Memory B cell (primary cell): ENCODE measurements at places on chromosomes 2 and 18.
A peak's percentile ranks its signal among the peaks of the same experiment; 100 is the strongest.

DNA sequence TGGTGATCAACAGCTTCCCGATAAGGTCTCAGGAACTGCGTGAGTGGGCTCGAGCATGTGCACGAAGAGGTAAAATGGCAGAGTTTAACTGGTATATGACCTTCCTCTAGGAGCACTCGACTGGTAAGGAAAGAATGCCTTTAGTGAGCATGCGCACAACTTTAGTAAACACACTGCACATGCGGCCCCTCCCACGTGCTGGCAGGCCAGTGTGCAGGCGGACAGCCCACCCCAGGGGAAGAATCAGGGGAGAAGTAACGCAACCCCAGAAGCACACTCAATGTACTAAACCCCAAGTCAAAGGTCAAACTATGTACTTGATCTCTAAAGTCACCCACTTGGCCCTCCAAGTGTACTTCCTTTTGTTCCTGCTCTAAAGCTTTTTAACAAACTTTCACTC is 28.7 kb upstream of the SLC25A52 start:
- DNase-seq = no peak

DNA sequence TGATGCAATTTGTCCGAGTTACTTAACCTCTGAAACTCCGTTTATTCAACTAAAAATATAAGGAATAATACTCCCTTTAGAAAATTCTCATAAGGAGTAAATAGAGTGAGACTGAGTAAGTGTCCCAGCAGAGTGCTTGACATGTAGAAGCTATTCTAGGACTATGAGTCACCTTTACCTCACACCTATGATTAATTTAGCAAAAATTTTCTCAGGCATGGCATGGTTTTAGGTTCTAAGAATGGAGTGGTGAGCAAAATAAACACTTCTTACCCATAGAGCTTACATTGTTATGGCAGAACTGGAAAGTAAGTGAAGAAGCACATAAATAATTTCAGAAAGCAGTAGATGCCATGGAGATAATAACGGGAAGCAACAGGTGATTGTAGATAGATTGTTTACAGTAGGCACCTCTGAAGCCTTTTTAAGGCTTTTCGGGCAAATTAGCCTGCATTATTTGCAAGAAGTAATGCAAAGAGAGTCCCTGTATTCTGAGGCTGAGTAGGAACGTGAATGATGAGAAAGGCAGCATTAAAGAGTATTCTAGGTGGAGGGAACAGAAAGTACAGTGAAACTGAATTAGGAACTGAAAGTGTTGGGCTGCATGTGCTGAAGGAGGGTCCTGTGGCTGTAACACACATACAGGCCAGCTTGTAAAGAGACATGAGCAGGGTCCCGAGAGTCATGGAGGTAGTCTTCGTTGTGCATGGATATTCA is 209.2 kb downstream of the ZNF407 start:
- no peak for DNase-seq

- no peak for DNase-seq
Observed at GRCh38 chr2:29113891-29114321, 1.3 kb upstream of the CLIP4 start.

- no peak for DNase-seq
Observed at GRCh38 chr2:119730671-119731177, 29.0 kb upstream of the PTPN4 start.

GRCh38 chr18:11883153-11883552 is 25.0 kb downstream of the MPPE1 start:
- DNase-seq = peak; percentile 59

DNA sequence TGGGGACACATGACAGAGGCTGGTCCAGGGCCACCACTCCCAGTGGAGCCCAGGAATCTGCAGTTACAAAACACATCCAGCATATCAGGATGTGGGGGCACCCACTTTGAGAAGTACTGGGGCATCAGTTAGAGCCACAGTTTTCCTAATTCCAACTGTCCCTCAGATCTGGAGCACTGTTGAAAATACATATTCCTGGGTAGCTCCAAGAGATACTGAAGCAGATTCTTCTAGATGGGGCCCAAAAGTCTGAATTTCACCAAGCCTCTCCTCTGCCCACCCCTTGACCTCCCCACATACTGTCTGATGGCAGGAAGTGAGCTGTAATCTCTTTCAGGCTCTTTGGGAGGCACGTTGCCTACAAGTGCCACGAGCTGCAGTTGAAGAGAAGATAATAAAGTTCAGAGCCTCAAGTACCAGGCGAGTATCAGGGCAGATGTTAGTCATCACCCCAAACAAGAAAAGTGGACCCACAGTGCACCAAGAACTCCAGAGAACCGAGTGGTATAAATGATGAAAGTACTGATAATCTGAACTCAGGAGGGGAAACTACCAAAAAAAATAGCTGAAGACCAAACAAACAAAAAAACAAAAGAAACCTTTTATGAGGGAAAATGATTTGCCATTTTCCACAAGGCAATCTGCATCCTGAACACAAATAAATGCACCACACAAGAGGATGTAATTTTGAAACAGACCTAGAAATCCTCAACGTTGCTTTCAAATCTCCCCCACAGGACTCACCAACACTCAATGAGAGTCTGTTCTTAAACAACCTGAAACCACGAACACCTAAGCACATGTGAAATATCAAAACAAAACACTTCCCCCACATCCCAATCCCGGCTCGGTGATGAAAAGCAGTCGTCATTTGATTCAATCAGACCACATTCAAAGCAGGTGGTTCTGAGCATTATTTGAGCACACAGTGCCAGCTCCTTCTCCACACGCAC is 98.7 kb downstream of the TCF4 start:
- peak; percentile 30 for DNase-seq

DNA sequence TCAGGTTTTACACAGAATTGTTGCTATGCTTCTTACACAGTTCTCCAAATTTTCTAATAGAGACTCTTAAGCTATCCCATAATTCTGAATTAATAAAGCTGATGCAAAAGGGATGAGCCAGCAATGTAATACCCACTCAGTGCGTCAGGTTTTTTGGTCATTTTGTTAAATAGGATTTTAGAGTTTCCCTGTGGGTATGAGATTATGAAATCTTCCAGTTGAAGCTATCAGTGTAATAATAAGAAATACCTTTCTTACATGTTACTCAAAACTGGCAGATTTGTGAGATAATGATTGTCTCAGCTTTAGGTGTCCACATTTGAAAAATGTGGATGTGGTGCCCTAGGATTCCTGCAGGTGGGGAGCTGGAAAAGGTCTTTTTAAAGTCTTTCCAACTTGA is 44.5 kb downstream of the SOCS6 start:
- no peak for DNase-seq

GRCh38 chr18:2654928-2655177 is 673 bp upstream of the SMCHD1 start:
- peak; percentile 90 for DNase-seq

- no peak for DNase-seq
Observed at GRCh38 chr2:209322905-209323512, 100.8 kb upstream of the MAP2 start.

DNA sequence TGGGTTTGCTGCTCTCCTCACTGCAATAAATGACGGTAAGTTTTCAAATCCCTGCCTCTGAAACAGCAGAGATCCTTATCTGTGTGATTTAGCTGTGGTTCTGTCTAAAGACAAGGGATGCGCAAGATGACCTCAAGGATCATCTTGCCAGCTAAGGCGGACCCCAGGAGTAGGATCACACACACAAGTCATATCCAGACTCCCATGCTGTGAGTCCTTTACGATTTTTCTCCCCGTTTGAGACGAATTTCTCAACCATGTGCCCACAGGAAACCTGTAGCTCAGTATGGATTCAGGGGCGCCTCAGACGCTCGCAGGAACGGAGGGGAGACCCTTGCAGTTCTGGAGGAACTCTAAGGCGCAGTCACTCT is 11.1 kb upstream of the DCTN1 start:
- DNase-seq = no peak

GRCh38 chr2:239502430-239503186 is 101.8 kb upstream of the HDAC4 start:
- no peak for DNase-seq

GRCh38 chr2:189222468-189223105 is 43.0 kb upstream of the COL5A2 start:
- no peak for DNase-seq

DNA sequence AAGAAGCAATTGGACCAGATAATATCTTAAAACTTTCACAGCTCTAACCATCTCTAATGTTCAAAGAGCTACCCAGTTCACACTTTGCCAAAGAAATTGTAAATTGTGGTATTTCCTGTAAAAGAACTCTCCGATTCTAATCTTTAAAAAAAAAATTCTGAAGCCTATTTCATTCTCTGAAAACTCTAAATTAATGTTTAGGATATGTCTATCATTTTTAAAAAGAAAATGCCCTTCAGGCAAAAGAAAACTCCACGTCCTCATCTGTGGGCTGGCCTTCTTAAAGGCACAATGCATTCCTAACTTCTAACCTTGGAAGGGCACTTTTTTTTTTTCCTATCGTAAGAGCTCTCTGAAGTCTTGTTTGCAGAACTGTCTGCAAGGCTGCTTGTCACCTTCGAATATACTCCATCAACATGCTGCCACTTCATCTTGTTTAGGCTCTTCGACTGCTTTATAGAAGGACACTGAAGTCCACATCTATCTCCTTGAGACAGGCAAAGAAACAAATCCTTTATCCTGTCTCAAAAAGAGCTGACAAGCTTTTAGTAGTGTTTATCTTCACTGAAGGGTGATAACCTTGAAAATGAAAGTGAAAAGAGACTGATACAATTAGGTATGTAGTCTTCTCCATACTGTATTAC is 124.3 kb upstream of the SLC39A10 start:
- peak; percentile 9 for DNase-seq

DNA sequence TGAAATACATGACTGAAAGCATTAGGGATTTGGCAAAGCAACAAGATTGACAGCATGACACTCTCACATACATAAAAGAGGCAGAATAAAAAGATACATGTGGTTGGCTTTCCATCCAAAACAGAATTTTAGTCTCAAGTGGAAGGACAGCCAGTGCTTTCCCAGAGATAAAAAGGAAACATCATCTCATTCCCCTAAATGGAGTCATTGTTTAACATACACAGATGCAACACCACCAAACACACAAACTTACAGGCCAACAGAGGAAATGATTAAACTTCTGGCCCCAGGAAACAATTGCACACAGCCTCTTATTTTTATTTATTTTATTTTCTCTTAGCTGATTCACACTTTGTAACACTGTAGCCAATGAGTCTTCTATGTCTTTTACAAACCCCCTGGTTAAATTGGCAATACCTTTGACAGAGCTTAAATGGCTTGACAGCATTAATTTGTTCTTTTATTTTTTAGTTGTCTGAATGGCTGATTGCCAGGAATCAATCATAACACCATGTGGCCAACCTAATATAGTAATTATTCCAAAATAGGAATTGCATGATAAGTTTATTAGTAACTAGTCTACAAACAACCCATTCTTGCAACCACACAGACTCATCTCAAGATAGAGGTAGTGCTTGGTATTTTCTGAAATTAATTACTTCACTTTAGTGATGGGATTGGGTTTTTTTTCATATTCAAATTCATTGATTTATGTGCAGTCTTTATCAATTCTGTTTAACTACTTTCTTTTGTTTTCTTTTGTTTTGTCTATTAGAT is 190.5 kb downstream of the RND3 start:
- DNase-seq = no peak

- DNase-seq = no peak
Observed at GRCh38 chr2:25420820-25421237, 79.1 kb upstream of the DNMT3A start.

DNA sequence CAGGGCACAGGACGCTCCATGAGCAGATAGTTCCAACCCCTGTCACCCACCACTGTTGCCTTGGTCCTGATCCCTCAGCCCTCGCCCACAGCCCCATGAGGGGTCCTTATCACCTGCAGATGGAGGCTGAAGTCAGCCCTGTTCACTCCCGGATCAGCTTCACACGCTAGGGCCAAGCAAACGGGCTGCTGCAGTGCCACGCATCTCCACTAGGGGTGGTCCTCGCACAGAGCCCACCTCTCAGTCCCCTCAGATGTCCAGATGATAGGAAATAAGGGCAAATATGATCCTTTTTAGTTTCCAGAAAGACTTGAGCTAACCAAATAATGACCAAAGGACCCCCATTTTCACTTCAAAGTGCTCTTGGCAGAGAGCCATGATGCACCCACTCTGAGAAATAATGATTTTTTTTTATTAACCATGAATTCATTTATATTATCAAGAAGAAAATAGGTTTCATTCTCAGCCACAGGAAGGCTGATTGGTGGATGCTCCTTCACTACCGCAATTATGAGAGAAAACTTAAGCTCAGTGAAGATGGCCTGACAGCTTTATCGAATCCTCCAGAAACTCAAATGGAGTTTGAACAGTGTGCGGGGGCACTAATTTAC is 71.9 kb upstream of the KLHL29 start:
- no peak for DNase-seq

GRCh38 chr18:13612196-13612997 is 114.0 kb downstream of the FAM210A start:
- DNase-seq = peak; percentile 74

- DNase-seq = no peak
Observed at GRCh38 chr2:236130349-236130998, 37.7 kb downstream of the GBX2 start.

- no peak for DNase-seq
Observed at GRCh38 chr2:173153301-173153885, 77.7 kb downstream of the MAP3K20 start.

- no peak for DNase-seq
Observed at GRCh38 chr2:218829868-218830451, 1.6 kb downstream of the PRKAG3 start.

DNA sequence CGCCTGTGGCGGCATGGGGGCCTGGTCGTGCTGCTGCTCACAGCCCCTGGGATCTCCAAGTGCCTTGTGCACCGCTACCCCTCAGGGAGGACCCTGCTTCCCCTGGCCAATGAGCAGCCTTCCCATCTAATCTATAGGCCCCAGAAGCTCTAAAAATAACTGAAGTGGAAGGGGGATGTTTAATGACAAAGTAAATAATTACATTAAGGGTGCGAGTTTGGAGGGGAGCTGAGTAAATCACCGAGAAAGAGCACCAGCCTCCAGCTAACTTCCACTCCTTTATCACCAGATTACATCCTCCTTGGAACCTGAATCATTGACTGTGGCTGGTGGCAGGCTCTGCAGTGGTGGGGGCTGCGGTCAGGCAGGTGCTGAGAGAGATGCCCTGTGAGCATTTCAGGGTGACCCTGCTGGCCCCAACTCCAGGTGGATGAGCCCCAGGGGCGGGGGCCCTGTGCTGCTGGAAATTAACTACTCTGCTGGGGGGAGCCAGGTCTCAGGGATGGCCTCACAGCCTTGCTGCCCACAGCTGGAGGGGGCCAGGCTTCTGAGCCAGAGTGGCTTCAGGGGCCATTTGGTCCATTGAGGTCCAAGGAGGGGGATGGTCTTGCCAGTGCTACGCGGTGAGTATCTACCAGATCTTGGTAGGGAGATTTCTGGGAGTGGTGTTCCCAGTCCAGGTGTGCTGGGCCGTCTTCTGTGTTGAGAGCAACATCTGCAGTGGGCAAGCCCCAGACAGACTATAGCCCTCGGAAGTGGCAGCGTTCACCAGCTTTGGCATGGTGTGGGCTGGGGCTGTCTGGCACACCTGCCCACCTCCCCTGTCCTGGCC is 74.2 kb downstream of the GLI2 start:
- no peak for DNase-seq

DNA sequence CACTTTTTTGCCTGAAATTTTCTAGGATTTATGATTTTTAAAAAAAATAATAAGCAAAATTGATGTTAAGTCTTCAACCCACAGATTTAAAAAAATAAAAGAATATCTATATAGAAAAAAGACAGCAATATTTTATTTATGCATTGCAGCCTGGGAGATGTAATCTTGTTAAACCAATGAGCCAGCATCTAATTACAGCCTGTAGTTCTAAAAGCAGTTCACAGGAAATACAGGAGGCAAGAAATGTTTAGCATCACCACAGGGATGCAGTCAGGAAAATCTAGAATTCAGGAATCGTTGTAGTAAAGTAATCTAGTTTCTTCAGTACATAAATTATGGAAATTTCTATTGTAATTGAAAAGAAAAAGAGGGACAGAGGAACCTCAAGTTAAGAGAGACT is 17.2 kb downstream of the UGGT1 start:
- no peak for DNase-seq
